CD4-positive, alpha-beta T cell (primary cell): ENCODE measurements at places on chromosomes 6 and 20. TPM values are rescaled to one million over a fixed set of nuclear protein-coding genes. Genes with fewer than 3 reads are reported as not detected.

DNA sequence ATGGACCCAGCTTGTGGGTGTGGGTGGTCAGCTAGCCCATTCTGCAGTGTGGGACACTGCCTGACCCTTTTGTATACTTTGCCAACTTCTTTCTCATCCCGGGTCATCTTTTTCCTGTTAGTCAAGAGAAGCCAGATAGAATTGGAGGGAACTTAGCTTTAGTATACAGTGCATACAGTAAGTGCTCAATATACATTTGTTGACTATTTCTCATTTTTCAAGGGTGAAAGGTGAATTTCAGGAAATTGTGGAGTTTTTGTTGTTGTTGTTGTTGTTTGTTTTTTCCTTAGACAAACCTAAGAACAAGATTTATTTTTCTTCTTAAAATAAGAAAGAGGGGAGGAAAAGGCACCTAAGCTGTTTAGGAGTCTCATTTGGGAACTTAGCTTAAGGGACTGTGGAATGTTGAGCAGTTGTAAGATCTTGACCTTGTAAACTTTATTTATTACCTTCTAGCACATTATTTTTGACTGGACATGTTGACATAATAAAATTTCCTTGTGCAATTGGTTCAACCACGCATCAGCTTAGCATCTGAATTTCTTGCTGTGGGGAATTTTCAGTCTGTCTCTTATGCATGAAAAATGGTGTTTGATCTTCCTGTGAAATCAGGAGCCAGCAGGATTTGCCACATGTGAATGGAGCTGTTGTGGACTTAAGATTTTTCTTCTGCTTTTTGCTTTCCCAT lies 113.6 kb downstream of the ARID1B start:
- H3K36me3 ChIP-seq: no peaks in the 10 kb centered on the region
- no peak for DNase-seq
- H3K4me1 ChIP-seq: peaks cover 11% of the 10 kb centered on the region
- H3K27me3 ChIP-seq: no peaks in the 10 kb centered on the region
- H3K27ac ChIP-seq: no peak overlapping the region

GRCh38 chr6:168097621-168098430 lies 18.8 kb upstream of the FRMD1 start:
- H3K36me3 ChIP-seq: no peaks in the 10 kb centered on the region
- no peak overlapping the region for H3K4me3 ChIP-seq
- H3K27me3 ChIP-seq: peaks cover 6% of the 10 kb centered on the region
- no peak overlapping the region for H3K27ac ChIP-seq
- H3K4me1 ChIP-seq: no peaks in the 10 kb centered on the region
- no peak for DNase-seq

DNA sequence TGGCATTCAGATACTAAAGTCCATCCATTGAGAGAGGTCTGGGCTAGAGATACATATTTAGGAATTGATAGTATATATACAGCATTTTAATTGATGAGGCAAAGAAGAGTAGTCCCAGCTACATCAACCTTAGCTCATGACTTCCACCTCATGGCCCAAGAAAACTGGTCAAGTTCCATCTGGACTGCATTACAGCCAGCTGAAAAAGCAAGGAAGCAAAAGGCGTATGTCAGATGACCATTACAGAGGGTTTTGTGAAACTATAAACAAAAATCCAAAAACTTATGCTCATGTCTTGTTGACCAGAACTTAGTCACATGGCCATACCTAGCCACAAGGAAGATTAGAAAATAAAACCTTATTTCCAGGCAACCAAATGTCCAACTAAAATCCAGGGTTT lies 46.8 kb upstream of the RNF146 start:
- DNase-seq: no peak
- no peaks in the 10 kb centered on the region for H3K4me1 ChIP-seq
- H3K27me3 ChIP-seq: peaks cover 4% of the 10 kb centered on the region
- no peak overlapping the region for H3K27ac ChIP-seq

DNA sequence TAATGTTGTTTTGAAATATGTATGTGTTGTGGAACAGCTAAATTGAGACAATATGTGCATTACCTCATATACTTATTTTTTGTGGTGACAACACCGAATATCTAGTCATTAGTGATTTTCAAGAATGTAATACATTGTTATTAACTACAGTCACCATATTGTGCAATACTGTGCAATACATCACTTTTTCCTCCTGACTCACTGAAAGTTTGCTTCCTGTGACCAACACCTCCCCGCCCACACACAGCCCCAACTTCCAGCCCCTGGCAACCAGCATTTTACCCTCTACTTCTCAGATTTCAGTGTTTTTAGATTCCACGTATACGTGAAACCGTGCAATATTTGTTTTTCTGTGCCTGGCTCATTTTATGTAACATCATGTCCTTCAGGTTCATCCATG lies 627.9 kb downstream of the PRKN start:
- no peak overlapping the region for H3K27ac ChIP-seq
- no peak overlapping the region for H3K4me3 ChIP-seq
- no peaks in the 10 kb centered on the region for H3K27me3 ChIP-seq
- H3K36me3 ChIP-seq: no peaks in the 10 kb centered on the region
- no peaks in the 10 kb centered on the region for H3K4me1 ChIP-seq

- no peaks in the 10 kb centered on the region for H3K36me3 ChIP-seq
- peaks cover 6% of the 10 kb centered on the region for H3K4me1 ChIP-seq
- H3K4me3 ChIP-seq: peak overlapping the region; percentile 50
- no peak overlapping the region for H3K27ac ChIP-seq
Observed at GRCh38 chr6:148701375-148701774, 45.5 kb upstream of the UST start.

GRCh38 chr20:2521369-2522305 lies 12.9 kb upstream of the ZNF343 start:
- no peaks in the 10 kb centered on the region for H3K36me3 ChIP-seq
- H3K27me3 ChIP-seq: no peaks in the 10 kb centered on the region
- no peak overlapping the region for H3K27ac ChIP-seq
- H3K4me3 ChIP-seq: no peak overlapping the region
- DNase-seq: peak; percentile 40

DNA sequence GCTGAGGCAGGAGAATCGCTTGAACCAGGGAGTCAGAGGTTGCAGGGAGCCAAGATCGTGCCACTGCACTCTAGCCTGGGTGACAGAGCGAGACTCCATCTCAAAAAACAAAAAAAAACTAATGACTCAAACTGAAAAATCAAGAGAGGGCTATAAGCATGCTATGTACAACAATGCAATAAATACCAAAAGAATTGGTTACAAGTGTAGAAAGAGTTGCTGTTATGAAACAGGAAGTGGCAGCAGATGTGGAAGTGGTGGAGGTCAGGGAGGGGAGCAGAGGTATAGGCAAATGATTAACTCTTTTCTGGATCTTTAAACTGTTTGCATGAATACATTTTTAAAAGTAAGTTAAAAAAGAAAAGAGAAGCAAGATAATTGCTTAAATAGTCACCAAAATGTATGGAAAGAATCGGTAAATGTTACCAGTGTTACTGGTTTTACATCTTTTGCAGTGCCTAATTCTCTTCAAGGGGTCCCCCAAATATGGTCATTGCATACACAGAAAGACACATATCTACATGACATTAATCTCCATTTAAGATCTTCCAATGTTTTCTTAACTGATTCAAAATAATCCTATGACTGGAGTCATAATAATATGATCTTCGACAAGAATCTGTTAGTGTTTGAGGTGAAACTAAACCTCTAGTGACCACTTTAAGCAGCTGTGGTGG lies 15.0 kb downstream of the CALHM6 start:
- no peaks in the 10 kb centered on the region for H3K27me3 ChIP-seq
- H3K27ac ChIP-seq: no peak overlapping the region
- no peak for DNase-seq
- no peaks in the 10 kb centered on the region for H3K36me3 ChIP-seq
- H3K4me1 ChIP-seq: peaks cover 2% of the 10 kb centered on the region
- no peak overlapping the region for H3K4me3 ChIP-seq

DNA sequence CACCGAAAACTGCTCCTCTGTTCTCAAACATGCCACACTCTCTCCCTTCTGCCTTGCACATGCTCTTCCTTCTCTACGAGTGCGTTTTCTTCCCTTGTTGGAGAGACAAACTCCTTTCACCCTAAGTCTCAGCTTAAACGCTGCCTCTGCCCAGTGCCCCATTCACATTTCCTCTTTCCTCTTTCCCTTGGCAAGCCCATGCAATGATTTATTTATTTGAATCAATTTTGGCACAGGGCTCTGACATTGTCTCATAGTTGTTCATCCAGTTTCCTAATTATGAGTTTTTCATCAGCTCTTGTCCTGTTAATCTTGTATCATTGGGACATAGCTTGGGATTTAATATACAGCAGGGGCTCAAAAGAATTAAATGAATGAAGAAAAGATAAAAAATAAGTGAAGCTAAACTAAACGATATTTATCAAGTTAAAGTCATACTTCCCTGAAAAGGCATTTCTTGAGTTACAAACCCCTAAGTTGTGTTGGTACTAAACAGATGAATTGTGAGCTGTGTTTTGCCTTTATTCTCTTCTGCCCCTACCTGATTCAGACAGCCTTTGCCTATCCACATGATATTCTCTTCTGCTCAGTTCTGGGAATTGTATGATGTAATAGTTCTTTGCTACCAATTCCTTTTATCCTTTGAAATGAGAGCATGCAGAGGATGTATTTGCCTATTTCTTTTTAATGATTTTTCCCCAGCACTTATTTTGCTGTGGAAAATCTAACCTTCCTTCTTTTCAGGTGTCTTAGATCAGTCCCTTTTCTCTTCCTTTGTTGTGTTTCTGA lies 704.4 kb downstream of the UTRN start:
- H3K4me1 ChIP-seq: no peaks in the 10 kb centered on the region
- DNase-seq: no peak
- no peak overlapping the region for H3K27ac ChIP-seq
- no peak overlapping the region for H3K4me3 ChIP-seq
- peaks cover 12% of the 10 kb centered on the region for H3K27me3 ChIP-seq

- no peaks in the 10 kb centered on the region for H3K27me3 ChIP-seq
- peaks cover 6% of the 10 kb centered on the region for H3K36me3 ChIP-seq
- DNase-seq: no peak
- peaks cover 55% of the 10 kb centered on the region for H3K4me1 ChIP-seq
- H3K27ac ChIP-seq: peak overlapping the region; percentile 71
Observed at GRCh38 chr20:62928246-62928939, 2.1 kb upstream of the DIDO1 start.

DNA sequence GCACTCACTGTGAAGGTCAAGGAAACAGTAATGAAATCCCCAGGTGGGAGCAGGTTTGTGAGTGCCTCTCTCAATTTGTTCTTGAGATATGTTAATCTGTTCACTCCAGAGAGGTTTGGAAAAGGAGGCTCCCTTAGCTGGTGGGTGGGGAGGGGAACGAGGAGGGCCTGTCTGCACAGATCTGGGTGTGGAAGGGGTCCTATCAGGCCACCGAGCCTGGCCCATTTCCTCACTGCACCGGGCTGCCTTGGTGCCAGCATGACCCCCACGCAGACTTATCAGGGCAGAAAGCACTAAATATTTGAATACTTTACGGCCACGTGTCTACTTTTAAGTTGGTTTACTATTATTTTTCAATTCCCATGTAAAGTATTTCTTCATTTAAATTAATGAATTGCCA lies 8.3 kb downstream of the AGPAT4 start:
- no peaks in the 10 kb centered on the region for H3K36me3 ChIP-seq
- H3K4me1 ChIP-seq: no peaks in the 10 kb centered on the region
- no peak for DNase-seq
- no peaks in the 10 kb centered on the region for H3K27me3 ChIP-seq
- no peak overlapping the region for H3K27ac ChIP-seq

GRCh38 chr6:88989215-88989614 lies 25.8 kb upstream of the RNGTT start:
- DNase-seq: no peak
- no peak overlapping the region for H3K27ac ChIP-seq
- no peak overlapping the region for H3K4me3 ChIP-seq
- H3K36me3 ChIP-seq: no peaks in the 10 kb centered on the region

DNA sequence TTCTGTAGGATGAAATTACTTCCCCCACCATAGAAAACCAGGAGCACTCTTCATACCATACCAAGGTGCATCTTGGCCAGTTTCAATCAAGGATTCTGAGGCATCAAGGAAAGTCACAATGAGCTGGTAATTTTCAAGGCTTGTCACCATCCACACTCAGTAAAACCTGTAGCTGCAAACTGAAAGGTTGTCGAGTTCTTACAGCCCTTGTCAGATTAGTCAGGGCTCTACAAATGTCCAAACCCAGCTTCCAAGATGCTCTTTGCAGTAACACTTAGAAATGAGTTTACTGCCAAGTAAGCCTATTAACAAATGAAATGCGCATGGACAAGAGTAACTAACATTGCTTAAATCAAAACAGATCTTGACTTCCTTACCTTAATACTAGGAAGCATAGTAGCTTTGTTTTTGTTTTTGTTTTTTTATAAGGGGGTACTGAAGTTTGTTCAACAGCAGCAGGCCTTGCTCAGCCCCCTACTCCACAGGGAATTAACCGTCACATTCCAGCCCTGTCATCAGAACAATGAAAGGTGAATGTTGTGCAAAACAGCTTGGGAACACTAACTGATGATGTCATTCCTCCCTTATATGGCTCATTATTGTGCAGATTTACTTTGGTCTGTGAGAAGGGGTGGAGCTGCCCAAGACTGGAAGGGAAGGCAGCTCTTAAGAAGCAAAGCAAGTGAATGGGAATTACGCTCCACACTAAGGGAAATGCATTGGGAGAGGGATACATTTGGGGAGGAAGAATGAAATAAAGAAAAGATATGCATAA lies 49.9 kb upstream of the TMEM30A start:
- H3K4me1 ChIP-seq: no peaks in the 10 kb centered on the region
- H3K36me3 ChIP-seq: no peaks in the 10 kb centered on the region
- no peak overlapping the region for H3K27ac ChIP-seq
- H3K27me3 ChIP-seq: no peaks in the 10 kb centered on the region

DNA sequence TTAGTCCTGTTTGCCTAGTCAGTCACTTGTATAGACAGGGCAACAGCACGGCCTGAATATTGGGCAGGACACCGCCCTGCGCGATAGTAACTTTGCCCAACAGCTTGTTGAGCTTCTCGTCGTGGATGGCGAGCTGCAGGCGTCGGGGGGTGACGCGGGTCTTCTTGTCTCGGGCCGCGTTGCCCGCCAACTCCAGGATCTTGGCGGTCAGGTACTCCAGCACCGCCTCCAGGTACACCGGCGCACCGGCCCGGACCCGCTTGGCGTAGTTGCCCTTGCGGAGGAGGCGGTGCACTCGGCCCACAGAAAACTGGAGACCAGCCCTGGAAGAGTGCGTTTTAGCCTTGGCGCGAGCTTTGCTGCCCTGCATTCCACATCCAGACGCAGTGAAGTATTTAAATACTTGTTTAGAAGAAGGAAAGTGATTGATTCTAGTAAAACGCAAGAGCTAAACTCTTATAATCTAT lies 92.8 kb upstream of the BTN3A2 start:
- no peaks in the 10 kb centered on the region for H3K27me3 ChIP-seq
- H3K27ac ChIP-seq: peak overlapping the region; percentile 82
- peaks cover 28% of the 10 kb centered on the region for H3K4me1 ChIP-seq
- DNase-seq: no peak
- peak overlapping the region; percentile 59 for H3K4me3 ChIP-seq

Gene CST7
- 3.2 TPM for total RNA-seq

Gene ZBTB46
- total RNA-seq: 0.34 TPM

Gene DPPA5
- total RNA-seq: not detected

Gene PAX1
- total RNA-seq: not detected

Gene IL17F
- total RNA-seq: not detected

Gene FAM162B
- not detected for total RNA-seq

Gene GRM1
- not detected for total RNA-seq

Gene RPL7L1
- 76.1 TPM for total RNA-seq

Gene KIF13A
- total RNA-seq: 0.91 TPM

Gene XKR7
- not detected for total RNA-seq
